ENCODE measurements at places on chromosomes 1 and 21. TPM values are rescaled to one million over a fixed set of nuclear protein-coding genes. Genes with fewer than 3 reads are reported as not detected.

DNA sequence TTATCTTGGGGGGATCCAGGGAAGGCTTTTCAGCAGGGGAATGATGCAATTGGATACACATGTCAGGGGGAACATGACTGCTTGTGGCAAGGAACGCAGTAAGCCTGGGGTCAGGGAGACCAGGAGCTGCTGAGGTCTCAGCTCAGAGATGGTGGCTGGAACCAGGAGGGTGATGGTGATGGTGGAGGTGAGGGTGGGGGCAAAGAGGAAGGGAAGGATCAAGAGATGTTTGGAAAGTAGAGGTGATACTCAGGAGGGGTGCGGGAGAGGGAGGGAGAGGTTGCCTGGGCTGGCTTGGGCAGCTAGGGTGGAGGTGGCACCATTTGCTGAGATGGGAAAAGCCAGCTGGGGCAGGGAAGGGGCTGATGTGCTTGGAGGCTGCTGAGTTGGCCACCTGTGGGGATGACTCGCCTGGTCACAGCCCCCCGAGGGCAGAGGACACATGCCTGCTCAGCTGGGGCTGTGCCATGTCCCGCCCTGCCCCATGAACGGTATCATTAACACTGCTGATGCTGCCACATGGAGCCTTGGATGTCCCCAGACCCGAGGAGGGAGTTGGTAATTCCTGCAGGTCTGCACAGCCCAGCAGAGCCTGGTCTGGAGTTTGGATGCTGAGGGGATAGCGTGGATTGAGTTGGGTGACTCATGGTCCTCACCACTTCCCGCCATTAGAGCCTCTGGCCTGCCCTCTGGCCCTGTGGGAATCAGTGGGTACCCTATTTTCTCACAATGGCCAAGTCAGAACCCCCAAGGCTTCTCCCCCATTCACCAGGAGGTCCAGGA is 6.3 kb upstream of the PADI1 start:
- no peak for DNase-seq

DNA sequence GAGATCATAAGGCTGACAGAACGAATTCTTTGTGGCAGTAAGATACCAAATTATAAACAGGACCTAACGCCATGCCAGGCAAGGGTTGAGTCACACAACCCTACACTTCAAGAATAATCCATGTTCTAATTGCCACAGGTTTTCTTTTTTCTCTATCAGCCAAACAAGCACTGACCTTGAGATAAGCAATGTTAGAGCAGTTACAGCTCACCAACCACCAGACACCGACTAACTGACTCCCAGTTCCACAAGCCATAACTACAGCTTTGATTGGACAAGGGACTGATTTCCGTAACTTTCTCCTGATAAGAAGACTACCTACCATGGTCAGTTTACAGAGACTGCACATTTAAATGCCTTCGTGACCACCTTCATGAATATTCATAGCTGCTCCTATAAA is 149.6 kb downstream of the PTPRU start:
- no peak for DNase-seq

LGR6 gene
- not detected for total RNA-seq

GRCh38 chr1:212062832-212063438 is 27.4 kb downstream of the DTL start:
- peak; percentile 59 for DNase-seq

DNA sequence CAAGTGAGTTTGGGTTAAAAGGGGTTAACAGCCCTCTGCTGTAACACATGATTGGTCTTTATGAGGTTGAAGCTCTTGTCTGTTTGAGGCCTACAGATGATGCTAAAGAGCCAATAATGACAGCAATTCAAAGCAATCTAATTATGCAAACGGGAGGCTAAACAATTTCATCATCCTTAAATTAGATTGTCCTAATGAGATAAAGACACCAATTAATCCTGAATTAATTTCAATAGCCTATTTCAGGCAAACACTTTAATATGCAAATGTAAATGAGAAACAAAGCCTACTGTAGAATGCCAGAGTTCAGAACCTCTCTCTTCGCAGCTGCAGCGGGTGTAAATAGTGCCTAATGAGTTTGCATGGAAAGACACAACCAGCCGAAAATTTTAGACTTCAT is 504.7 kb upstream of the PBX1 start:
- DNase-seq: no peak

DNA sequence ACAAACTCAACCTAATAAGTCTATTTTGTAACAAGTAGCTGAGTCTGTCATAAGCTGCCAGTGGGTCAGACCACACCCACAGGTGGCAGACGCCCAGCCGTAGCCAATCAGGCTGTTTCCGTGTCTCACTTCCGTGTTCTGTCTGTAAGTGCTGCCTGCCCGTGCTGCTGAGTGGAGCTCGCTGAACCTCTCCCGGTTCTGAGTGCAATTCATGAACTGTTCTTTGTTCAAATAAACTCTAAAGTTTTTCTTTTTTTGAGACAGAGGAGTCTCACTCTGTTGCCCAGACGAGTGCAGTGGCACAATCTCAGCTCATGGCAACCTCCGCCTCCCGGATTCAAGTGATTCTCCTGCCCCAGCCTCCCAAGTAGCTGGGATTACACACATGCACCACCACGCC is 25.1 kb downstream of the POFUT2 start:
- DNase-seq: peak; percentile 30

GRCh38 chr21:25850126-25850842 is 115.5 kb downstream of the GABPA start:
- DNase-seq: no peak

OR2G6 gene
- total RNA-seq: not detected

GRCh38 chr21:44348861-44349260 is 4.6 kb upstream of the TRPM2 start:
- DNase-seq: no peak

DNA sequence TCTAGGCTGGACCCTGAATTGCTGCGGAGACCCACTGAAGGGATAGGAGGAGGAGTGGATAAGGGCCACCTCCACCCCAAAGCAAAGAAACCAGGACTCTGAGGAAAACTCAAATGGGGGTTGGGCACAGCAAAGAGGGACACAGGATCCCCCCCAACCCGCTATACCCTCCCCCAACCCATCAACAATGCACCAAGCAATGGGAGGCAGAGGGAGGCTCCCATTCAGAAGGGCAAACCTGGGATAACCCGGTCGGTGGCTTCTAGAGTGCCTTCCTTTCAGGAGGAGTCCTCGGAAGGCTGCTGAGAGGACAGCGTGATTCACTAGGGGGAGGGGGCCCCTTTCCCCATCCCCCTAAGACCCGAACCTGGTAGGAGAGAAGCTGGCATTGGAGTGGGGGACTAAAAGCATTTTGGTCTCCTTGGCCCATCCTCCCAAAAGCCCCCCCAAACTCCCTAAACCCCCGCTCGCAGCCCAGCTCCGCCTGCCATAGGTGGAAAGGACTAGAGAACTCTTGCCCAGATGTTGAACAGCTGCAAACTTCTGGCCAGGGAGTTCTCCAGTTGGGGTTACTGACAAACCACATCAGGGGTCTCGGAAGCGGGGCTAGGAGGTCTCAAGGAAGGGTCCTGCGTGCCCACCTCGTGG is 1.3 kb downstream of the MEF2D start:
- DNase-seq: no peak
